ENCODE measurements at places on chromosomes 5 and 9.

GRCh38 chr5:82747986-82748385 lies 329.2 kb downstream of the TMEM167A start:
- no peak for DNase-seq

DNA sequence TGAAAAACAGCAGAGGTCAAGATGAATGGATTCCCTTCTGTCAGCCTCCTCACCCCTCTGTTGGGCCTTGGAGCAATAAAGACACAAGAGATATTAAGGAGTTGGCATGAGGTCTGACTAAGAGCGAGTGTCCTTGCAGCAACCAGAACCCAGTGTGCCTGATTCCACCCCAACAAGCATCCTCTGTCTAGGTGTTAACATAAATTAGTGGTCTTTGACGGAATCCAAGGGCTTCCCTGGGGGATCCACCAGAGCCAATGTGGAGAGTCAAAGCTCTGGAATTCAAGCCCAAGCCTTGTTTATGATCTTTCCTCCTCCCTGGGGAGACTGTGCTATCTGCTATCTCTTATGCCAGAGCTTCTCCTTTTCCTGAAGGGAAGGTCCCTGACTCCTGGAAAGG lies 128.1 kb upstream of the SMIM23 start:
- no peak for DNase-seq

DNA sequence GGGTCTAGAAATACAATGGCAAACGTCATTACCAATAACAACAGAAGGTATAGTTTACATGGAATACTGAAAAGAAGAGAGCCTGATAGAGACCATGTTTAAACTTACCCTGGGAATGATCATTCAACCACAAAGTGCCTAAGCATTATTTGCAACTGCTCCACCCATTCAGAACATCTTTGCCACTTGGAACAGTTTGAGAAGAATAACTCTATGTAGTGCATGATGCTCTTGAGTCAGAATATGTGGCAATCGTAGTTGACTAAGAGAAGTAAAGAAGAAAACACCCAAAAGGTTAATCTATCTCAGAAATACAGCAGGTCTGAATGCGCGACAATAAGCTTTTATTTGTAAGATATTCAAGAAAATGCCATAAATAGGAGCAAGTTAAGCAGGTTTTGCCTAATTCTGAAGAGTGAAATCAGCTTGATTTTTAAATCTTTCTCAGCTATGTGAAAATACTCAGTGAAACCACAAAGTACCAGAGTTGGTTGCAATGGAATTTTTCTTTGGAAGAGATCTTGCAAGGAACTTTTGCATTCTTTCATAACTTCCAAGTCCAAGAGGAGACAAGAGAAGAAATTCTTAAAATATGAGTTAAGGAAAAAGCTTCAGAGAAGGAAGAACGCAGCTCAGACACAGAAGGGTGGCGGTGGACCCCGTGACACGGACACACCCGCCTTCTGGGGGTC lies 64.3 kb downstream of the HABP4 start:
- no peak for DNase-seq

DNA sequence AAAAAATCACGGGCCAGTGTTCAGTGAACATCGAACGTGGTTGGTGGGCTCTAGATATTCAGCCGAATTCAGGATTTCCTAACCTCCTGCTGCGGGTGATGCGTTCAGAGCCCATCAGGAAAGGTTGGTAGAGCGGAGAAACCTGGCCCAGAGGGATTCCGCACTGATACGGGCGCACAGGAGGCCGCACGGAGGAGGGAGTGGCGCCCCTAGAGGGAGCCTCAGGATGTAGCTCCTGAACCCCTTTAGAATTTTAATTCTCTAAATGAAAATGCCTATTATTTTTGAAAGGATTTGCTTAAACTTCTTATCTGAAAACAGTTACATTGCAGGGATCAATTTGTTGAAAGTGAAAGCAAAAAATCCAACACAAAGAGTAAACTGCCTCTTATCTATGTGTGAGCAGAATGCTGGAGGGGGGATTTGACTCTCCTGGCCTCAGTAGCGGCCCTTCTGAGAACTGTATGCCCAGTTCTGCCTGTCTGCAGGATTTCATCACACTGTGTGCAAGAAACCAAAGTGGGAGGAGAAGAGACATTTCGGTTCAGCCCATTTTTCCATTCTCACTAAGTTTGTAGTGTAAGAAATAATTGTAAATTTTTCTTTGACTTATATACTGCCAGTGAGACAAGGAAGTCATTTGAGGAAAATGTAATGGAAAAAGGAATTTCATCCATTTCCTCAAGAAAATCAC lies 75.9 kb downstream of the TENT4A start:
- no peak for DNase-seq

- peak; percentile 66 for DNase-seq
These were observed 40.0 kb downstream of the NIM1K start for GRCh38 chr5:43231977-43232376.

DNA sequence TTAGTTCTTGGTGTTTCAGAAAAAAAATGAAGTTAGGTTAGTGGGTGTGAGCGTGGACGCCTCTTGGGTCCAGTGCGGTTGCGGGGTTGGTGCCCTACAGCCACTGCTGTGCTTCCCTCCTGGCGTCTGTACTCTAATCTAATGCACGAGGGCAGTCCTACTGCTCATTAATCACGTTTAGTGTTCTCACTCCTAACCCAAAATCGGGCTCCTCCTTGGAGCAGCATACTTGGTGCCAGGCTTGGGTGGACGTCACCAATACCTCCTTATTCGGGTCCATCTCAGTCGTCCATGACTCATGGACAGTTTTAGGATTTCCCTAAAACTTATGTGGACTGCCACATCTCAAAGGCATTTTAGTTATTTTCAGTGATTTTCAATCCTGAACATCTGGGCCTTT lies 41.6 kb downstream of the TRIO start:
- no peak for DNase-seq

DNA sequence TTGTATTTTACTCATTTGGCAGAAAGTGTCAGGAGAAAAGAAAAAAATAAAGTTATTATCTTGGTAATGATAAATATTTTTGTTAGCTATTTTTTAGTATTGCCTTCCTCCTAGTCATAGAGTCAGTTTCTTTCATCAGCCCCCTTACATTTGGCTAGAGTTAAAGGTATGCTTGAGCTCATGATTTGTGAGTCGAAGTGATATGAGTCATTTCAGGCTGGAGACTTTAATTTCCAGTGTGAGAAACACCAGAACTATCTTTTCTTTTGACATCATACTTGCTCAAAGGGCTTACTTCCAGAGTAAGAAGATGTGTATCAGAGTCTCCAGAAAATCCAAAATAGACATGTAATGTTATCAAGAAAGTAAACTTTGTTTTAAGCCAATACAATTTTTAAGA lies 746.7 kb upstream of the TYRP1 start:
- DNase-seq, result no peak

- no peak for DNase-seq
These were observed 2.4 kb downstream of the RASEF start for GRCh38 chr9:83060556-83060955.

GRCh38 chr9:94086486-94087345 lies 2.5 kb downstream of the PTPDC1 start:
- DNase-seq, result peak; percentile 51

DNA sequence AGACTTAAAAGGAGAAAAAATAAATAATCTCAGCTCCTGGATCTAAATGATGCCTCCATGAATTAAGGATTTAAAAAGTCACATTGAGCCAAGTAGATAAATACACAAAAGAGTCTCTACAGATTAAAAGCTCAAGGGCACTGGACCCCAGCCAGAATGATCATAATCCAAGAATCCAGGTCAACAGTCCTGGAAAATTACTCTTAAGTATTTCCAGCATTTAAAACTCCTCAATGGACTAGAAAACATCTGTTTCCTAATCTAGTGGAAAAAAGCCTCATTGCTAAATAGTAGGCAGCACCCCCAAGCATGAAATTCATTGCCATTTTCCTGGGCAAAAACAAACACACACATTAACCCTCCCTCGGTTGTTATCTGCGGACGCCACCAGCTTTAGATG lies 96.8 kb downstream of the FRMD3 start:
- peak; percentile 10 for DNase-seq

- no peak for DNase-seq
These were observed 127.6 kb upstream of the CACNA1B start for GRCh38 chr9:137750007-137750406.

- no peak for DNase-seq
These were observed 333.8 kb upstream of the CTNND2 start for GRCh38 chr5:12237837-12238575.

GRCh38 chr5:150163035-150163434 lies 3.5 kb upstream of the CDX1 start:
- DNase-seq, result no peak

DNA sequence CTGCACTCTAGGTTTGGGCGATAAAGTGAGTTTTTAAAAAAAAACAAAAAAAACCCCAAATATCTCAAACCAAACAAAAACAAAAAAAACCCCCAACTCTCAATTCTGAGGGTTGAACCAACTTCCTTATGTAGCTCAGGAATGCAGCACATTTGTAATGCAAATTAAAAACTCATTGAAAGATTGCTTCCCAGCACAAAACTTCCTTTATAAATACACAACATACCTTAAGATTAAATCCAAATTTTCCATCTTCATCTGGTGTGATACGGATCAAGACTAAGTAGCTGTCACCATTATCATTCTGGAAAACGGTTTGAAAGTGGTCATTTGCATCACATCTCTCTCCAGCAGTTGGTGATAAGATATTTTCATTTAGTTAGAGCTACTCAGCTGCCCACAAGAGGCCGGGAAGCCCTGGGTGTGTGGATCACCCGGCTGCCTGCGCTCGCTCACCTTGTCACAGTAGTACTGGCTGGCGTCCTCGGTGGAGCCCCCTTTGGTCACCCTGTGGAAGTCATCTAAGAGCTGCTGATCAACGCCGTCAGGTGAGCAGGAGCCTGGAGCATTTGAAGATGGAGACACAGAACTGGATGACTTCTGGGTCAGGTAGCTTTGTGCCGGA lies 88.2 kb downstream of the PTPN3 start:
- no peak for DNase-seq

DNA sequence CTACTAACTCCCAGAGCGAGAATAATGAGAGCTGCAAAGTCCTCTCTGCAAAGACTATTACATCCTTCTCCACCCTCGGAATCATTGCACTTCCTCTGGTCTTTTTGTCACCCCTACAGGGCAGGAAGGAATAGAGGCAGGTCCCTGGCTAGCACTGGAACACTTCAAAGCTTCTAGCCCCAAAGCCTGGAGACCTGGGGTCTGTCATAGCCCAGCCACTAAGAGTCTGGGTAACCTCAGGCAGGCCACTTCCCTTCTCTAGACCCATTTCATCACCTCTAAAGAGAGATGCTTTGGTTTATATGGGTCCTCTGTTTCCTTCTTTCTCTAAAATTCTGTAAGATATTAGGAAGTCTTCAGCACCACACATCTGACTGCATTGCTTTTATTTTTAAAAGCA lies 6.7 kb downstream of the ADRB2 start:
- DNase-seq, result no peak

- no peak for DNase-seq
These were observed 39.3 kb upstream of the TLX3 start for GRCh38 chr5:171269717-171270116.

DNA sequence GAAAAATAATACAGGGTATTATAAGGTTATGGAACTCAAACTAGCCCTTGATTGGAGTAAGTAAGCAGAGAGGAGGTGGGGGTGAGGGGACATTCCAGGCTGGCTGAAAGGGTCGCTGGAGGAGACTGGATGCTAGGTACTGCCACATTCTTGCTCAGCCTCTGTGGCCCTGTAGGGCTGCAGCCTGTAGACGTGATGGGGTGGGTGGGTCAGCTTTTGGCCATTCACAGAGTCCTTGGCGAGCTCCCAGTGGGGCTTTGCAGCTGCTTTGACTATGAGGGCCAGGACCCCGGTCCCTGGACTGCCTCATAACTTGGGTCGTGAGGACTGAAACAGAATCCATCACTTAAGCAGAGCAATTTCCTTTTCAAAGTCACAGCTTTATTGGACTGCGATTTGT lies 4.2 kb upstream of the GDNF start:
- DNase-seq, result no peak

DNA sequence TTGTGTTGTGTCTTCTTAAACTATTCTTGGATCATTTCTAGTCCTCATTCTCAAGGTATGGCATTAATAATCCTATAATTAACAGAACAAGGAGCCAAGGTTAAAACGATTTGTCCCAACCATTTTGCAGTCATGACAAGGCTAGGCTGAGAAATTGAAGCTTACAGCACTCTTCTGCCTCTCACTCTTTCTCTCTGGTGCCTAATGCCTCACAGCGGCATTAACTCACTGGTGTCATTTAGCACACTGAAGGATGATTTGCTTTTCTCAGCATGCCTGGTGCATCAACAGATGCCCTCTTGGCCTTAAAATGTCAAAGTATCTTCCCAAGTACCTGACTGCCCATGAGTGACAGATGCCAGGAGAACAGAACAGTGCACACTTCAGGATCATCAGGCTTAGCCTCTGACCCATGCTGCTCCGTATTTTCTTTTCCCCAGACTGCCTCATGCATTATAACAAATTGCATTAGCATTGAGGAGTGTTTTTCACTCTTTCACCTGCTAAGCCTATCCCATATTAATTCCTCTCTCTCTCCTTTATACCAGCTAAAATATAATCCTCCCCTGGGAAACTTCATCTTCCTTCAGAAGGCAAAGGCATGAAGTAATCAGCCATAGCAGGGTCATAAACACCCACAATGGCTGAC lies 61.1 kb upstream of the SV2C start:
- DNase-seq, result no peak

DNA sequence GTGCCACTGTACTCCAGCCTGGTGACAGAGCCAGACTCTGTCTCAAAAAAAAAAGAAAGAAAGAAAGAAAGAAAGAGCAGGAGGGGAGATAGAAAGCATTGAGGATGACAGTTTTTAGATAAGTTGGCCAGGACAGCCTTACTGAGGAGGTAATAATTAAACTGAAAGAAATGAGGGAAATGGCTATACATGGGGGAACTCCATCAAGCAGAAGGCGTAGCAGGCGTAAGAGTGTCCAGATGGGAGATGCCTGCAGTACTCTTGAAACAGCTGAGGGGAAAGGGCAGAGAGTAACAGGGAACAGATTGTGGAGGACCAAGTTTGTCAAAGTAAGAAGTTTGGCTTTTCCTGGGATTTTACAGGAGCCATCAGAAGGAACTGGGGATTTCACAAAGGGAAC lies 57.5 kb downstream of the HMGCS1 start:
- no peak for DNase-seq

- no peak for DNase-seq
These were observed 126.0 kb upstream of the DHFR start for GRCh38 chr5:80780761-80781285.

GRCh38 chr5:103523319-103523718 lies 39.3 kb downstream of the NUDT12 start:
- DNase-seq, result no peak

- DNase-seq, result no peak
These were observed 70.2 kb upstream of the TUT7 start for GRCh38 chr9:86424251-86424891.

GRCh38 chr5:58201922-58202648 lies 257.8 kb downstream of the PLK2 start:
- DNase-seq, result no peak

GRCh38 chr5:139296862-139297326 lies 3.4 kb downstream of the MATR3 start:
- DNase-seq, result no peak
